H1 (cell line): ENCODE measurements at places on chromosomes 2 and 18. TPM values are rescaled to one million over a fixed set of nuclear protein-coding genes. Genes with fewer than 3 reads are reported as not detected.

Gene TBR1
- total RNA-seq: not detected in 2 replicates

Gene CKAP2L
- total RNA-seq: 19.3 and 20.7 TPM in 2 replicates

Gene ZNF512
- 37.9 and 39.2 TPM in 2 replicates for total RNA-seq

Gene ICOS
- total RNA-seq: not detected in 2 replicates

Gene C18orf54
- total RNA-seq: 28.8 and 30.9 TPM in 2 replicates

GRCh38 chr2:134142341-134142738 lies 111.5 kb upstream of the MGAT5 start:
- no peak for DNase-seq

- no peak for DNase-seq
These were observed 217.1 kb upstream of the SLC35G4 start for GRCh38 chr18:11392292-11392691.

- no peak for DNase-seq
These were observed 137.1 kb downstream of the CTIF start for GRCh38 chr18:48675912-48676311.

DNA sequence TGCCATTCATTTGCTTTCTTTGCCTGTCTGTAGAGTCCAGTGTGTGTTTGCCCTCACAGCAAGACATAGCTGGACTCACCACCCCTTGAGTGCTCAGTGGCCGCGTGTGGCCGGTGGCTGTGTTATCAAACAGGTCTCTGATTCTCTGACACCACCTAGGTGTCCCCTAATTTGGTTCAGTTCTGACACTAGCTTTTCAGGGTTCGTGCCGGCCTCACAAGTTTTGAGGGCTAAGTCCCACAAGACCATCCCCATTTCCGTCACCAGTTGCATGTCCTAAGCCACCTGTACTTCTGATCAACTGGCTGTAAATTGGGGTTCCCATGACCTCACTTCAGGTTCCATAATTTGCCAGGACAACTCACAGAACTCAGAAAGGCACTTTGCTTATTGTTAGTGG lies 23.5 kb downstream of the NCK2 start:
- no peak for DNase-seq

GRCh38 chr18:36505665-36506064 lies 208.2 kb downstream of the FHOD3 start:
- DNase-seq: no peak

GRCh38 chr2:208300847-208301618 lies 35.0 kb downstream of the PIKFYVE start:
- no peak for DNase-seq

GRCh38 chr2:6773007-6773693 lies 92.6 kb downstream of the CMPK2 start:
- DNase-seq: peak; percentile 59
